ENCODE measurements at places on chromosomes 4 and X.

DNA sequence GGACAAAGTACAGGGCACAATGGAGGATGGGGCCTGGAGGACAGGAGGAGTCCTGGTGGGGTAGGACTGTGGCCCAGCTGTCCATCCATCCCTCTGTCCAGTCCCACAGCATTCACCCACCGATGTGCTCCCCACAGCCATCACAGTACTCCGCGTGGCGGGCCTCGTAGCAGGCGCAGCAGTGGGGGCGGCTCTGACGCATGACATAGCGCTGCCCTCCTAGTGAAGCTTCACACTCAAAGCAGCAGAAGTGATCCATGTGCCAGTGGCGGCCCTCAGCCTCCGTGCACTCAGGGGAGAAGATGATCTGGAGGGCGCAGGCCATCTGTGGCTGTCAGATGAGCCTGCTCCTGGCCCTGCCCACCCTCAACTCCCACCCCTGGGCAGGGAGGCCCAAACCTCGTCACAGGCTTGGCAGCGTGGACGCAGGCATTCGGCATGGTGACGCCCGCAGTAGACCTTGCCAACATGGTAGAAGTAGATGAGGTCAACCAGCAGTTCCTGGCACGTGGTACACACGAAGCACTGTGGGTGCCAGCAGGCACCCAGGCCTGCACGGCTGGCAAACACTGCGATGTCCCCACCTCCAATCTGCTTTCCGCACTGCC lies 6.3 kb downstream of the PLP2 start:
- DNase-seq = no peak

- no peak for DNase-seq
These were observed 58.7 kb upstream of the GPM6B start for GRCh38 chrX:13875572-13875971.

GRCh38 chrX:123961268-123962005 lies at the start of gene STAG2:
Gene STAG2 (plus strand): TSS chrX:123961706. CDS start chrX:124022628, 60,922 bp downstream.
- peak; percentile 75 for DNase-seq

GRCh38 chr4:15291122-15291521 lies 136.7 kb upstream of the C1QTNF7 start:
- no peak for DNase-seq

GRCh38 chr4:94477227-94477626 lies 25.5 kb downstream of the PDLIM5 start:
- no peak for DNase-seq

GRCh38 chr4:122152711-122153226 lies 638 bp downstream of the BLTP1 start:
- DNase-seq = no peak

- no peak for DNase-seq
These were observed 24.9 kb downstream of the PALLD start for GRCh38 chr4:168521721-168522120.

DNA sequence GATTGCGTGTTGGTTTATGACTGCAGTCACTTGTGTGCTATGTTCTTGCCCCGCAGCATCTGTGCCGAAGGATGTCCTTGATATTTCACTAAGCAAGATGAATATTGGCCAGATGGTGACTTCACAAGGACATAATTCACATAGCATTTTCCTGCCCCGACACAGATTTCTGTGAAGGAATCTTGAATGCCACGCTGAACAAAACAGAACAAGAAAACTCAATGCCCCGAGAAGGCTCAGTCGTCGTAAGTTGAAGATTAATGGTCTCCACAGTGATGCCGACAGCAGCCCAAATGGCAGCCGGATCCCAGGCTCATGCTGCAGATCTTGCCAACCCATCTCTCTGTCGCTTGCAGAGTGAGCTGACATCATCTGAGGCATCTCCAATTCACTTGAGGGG lies 145.9 kb downstream of the CPEB2 start:
- no peak for DNase-seq

- no peak for DNase-seq
These were observed 32.3 kb downstream of the BCOR start for GRCh38 chrX:40065296-40066046.

Measured in right kidney (tissue), 9 donors.